ENCODE measurements at places on chromosomes 7 and 10.

GRCh38 chr10:123726836-123727235 lies 60.7 kb downstream of the GPR26 start:
- DNase-seq: no peak

GRCh38 chr7:155463114-155463811 lies 5.3 kb downstream of the EN2 start:
- DNase-seq: no peak

GRCh38 chr7:19378345-19378714 lies 233.1 kb upstream of the FERD3L start:
- DNase-seq: no peak

GRCh38 chr10:29630205-29631048 lies 4.3 kb downstream of the SVIL start:
- no peak for DNase-seq

DNA sequence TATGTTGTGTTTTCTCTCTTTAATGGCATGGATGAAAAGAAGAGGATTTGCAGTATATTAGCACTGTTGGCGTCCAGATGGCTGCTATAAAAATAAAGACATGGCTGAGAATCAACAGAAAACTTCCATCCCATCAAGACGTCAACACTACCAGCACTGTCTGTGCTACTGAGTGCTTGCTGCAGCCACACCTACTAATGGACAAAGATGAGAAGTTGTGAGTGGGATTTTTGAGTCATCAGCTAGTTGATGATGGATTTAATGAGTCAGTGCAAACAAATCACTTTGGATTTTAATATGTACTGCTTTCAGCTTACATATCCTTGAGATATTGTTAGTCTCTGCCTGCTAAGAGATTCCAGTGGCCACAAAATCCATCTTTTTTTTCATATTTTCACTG lies 631.0 kb upstream of the ANKRD30A start:
- no peak for DNase-seq

GRCh38 chr7:82696631-82697030 lies 253.1 kb upstream of the CACNA2D1 start:
- no peak for DNase-seq

- DNase-seq: no peak
These were observed 30.1 kb downstream of the LRRC17 start for GRCh38 chr7:102942868-102943267.

- no peak for DNase-seq
These were observed 184.0 kb upstream of the INHBA start for GRCh38 chr7:41886901-41887311.

- no peak for DNase-seq
These were observed 124.9 kb downstream of the CYP26A1 start for GRCh38 chr10:93198401-93199131.

DNA sequence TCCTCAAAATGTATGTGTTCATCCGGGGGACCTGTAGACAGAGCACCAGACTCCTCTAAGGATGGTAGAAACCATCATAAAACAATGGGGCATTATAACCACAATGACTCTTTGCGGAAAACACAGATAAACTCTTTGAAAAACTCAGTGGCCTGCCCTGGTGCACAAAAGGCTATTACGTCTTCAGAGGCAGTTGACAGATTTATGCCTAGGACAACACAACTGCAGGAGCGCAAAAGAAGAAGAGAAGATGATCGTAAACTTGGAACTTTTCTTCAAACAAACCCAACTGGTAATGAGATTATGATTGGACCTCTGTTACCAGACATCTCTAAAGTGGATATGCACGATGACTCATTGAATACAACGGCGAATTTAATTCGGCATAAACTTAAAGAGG lies 6.0 kb downstream of the RBM48 start:
- DNase-seq: no peak

DNA sequence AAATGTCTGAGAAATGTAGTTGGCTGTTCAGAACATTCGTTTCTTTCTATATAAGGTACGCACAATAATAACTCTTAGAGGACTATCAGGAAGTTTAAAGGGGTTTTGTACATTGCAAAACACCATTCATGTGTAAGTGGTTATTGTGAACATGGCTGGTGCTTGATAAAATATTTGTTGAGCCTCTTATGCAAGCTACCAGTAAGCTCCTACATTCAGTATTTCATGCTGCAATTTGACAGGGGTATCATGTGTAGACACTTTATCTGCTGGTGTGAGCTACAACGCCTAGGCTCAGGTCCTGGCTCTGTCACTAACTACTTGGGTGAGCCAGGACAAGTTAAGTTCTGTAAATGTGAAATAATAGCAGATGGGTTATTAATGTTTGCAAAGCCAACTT lies 75.5 kb downstream of the MAP3K8 start:
- DNase-seq: no peak
